HS-5 (cell line): ENCODE measurements at places on chromosomes 4 and X.

DNA sequence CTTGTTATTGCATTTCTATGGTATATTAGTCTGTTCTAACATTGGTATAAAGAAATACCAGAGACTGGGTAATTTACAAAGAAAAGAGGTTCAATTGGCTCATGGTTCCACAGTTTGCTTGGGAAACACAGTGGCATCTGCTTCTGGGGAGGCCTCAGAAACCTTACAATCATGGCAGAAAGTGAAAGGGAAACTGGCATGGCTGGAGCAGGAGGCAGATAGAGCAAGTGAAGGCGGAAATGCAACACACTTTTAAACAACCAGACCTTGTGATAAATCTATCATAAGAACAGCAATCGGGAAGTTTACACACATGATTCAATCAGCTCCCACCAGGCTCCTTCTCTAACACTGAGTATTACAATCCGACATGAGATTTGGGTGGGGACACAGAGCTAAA is 346.6 kb upstream of the GNPDA2 start:
- no peak for DNase-seq

- DNase-seq, result no peak
These were observed 34.7 kb downstream of the RLIM start for GRCh38 chrX:74579597-74580198.

DNA sequence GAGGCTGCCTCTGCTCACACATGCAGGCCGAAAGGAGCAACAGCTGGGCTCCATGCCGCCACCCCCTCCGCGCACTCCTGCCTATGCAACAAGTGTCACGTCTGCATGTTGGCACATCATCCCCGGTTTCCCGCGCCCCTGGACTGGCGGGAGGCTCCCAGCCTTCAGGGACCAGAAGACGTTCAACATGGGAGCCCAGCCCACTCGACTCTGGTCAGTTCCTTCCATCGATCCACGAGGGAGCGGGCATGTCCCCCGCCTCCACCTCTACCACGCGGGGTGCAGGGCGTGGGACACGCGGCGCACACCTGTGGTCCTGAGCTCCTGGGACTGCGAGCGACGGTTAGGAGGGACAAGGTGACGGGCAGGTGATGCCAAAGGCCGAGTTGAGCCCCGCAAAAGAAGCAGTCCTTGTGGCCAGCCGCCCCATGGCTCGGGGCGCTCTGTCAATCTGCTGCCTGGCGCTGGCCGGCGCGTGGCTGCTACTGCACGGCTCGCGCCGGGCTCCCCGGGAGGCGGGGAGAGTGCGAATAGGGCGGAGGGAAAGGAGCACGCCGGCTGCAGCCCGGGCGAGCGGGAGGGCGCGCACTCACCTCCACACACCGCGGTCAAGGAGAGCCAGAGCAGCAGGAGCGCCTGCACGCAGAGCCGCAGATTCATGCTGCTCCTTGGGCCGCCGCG is 645 bp downstream of the APLN start:
- DNase-seq, result no peak

DNA sequence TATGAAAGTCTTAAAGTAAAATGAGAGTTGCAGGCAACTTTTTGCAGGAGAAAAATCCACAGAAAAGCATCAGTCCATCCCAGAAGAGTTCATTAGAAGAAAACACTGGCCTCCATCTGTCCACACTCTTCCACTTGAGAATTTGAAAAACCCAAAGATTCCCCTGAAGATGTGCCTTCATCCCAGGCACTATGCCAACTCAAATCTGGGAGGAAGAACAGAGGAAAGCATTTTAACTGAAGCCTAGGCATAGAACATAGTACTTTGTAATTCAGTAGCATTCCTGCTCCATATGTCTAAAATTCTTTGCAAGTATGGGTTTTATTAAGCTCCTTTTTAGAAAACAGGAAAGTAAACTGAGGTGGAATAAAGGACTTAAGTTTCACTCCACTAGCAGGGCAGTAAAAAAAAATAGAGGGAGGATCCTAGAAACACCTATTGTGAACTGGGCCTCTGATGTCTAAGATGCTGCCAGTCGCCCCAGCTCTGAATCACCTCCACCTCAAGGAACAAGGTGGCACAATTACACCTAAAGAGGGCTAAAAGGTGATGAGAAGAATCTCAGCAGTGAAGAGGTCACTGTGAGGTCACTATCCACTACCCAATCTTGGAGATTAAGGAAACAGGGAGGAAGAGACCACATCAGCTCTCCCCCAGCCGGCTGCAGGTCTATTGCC is 141.9 kb upstream of the FAM241A start:
- DNase-seq, result no peak

GRCh38 chr4:82984459-82984858 is 26.2 kb downstream of the LIN54 start:
- no peak for DNase-seq

- no peak for DNase-seq
These were observed 65.0 kb upstream of the IL15 start for GRCh38 chr4:141571362-141571761.

DNA sequence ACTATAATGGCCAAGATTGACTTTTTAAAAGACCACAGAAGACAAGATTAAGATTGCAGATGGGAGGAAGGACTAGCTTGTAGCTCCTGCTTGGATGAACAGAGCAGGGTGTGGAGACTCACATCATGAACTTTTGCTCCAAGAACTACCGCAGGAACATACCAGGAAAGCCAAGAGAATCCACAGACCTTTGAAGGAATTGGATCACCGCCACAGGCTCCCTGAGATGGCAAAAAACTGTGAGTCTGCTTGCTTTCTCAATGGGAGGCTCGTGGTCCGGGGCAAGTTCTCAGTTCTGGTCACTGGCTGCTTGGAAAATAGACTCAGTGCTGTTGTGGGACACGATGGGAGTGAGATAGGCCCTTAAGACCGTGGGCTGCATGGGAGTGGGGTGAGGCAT is 276.6 kb downstream of the CCSER1 start:
- no peak for DNase-seq

GRCh38 chrX:24148535-24149350 is 786 bp upstream of the ZFX start:
- peak; percentile 33 for DNase-seq

- DNase-seq, result no peak
These were observed 114.0 kb downstream of the BMPR1B start for GRCh38 chr4:94871644-94872305.

DNA sequence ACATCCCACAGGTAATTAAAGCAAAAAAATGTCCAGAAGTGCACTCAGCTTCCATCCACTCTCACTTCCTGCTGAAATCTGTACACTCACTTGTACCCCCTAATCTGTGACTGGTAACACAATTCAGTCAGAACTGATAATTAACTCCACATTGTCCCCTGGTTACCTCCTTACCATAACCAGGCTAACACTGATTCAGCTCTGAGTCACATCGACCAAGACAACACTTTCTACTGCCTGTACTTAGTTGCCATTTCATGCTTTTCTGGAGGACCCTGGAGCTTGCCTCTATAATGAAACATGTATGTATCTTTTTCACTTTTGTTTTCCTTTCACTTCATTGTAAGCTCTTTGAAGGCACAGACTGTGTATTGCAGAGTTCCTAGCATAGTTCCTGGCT is 130.9 kb upstream of the GABRG1 start:
- DNase-seq, result peak; percentile 64

DNA sequence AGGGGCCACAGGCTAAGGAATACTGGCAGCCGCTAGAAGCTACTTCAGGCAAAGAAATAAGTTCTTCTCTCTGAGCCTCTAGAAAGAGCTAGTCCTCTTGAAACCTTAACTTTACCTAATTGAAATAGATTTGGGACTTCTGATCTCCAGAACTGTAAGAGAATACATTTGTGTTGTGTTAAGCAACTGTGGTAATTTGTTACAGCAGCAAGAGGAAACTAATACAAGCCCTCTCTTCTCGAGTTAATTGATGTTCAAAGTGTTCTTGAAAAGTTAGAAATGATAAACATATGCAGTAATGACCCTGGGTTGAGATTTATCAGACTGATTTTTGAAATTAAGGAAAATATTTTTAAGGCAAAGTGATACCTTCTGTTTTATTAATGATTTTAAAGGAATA is 172.8 kb downstream of the ANTXR2 start:
- no peak for DNase-seq

DNA sequence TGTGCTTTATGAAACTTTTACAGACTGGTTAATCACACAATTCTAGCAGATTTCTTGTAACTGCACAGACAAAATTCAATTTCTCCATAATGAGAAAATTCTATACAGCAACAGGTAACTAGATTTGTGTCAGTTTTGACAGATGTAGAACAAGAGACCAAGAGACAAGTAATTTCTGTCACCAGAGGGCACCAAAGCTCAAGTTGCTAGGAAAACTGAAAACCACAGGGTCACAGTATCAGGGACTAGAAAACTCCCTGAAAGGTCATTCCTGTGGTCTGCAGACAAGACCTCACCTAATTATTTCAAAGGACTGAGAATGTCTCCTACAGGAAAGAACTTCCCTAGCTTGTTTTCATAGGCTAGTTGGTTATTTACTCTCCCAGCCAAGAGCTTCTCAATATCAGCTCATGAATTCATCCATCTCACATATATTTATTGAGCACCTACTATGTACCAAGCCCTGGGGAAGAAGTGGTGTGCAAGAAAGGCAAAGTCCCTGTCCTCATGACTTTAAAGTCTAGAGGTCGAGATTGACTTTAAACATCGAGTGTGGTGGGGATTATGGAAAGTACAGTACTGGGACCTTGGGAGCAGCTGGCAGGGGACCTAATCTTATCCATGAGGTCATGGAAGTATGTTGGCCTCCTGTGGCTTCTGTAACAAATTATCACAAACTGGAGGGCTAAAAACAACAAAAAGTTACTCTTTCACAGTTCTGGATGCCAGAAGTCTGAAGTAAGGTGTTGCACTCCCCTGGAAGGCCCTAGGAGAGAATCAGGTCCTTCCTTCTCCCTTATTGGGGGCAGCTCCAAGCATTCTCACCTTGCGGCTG is 47.8 kb upstream of the SETD7 start:
- DNase-seq, result no peak

- DNase-seq, result no peak
These were observed 106.5 kb upstream of the STOX2 start for GRCh38 chr4:183798301-183799253.

DNA sequence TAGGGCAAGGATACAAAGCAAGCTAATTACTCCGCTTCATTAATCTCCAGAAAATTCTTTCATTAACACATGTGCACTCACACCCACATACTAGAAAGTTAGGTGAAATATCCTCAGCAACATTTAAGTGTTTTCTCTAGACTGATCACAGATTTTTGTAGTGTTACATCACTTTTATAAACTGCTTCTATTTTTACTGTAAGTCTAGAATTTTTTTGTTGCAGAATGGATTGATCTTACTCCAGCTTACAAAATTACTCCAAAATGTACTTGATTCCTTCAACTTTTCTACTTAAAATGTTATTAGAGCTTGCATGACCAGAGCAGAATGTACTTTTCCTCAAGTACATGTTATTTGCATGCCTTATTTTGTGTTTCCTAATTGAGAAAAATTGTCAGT is 2325.2 kb downstream of the PCDH7 start:
- DNase-seq, result no peak

DNA sequence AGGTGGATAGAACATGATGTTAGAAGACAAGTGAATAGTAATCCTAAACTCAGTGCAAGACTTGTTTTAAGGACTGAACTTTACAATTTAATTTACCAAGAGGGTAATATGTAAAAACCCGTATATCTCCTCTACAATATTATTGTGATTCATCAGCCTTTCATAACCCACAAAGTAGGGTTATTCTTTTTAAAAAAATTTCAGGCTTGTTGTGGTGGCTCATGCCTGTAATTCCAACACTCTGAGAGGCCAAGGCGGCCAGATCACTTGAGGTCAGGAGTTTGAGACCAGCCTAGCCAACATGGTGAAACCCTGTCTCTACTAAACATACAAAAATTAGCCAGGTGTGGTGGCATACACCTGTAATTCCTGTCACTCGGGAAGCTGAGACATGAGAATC is 7.2 kb downstream of the IBSP start:
- peak; percentile 46 for DNase-seq

GRCh38 chrX:30181353-30181752 is 34.0 kb upstream of the MAGEB2 start:
- DNase-seq, result no peak

GRCh38 chr4:10030972-10031667 is 9.8 kb upstream of the SLC2A9 start:
- DNase-seq, result no peak

GRCh38 chr4:141159027-141159426 is 25.8 kb upstream of the RNF150 start:
- DNase-seq, result no peak

GRCh38 chr4:125321709-125322365 is 7.1 kb downstream of the FAT4 start:
- no peak for DNase-seq

- no peak for DNase-seq
These were observed 471.9 kb downstream of the PDGFC start for GRCh38 chr4:156499684-156500083.

DNA sequence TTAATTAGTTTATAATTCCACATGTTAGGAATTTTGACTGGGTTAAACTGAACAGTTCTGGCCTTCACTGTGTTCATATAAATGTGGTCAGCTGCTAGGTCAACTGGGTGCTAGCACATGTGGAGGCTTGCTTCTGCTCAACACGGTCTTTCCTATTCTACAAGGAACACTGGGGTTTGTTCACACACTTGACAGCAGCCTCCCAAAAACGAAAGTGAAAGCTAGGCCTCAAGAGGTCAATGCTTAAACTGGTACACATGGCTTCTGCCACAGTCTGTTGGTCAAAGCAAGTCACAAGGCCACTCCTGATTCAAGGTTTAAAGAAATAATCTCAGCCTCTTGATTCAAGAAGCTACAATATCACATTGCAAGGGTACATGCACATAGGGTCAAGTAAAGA is 126.5 kb downstream of the QDPR start:
- peak; percentile 16 for DNase-seq
